ENCODE measurements at places on chromosomes 2 and 18. TPM values are rescaled to one million over a fixed set of nuclear protein-coding genes. Genes with fewer than 3 reads are reported as not detected.

CROCC2 gene
- not detected for total RNA-seq

SPIRE1 gene
- 31.7 TPM for total RNA-seq

ELOA2 gene
- total RNA-seq: not detected

ACOXL gene
- not detected for total RNA-seq

CFC1 gene
- not detected for total RNA-seq

SYT4 gene
- total RNA-seq: 1.2 TPM

TMEM17 gene
- total RNA-seq: 1.8 TPM

DARS1 gene
- 88.5 TPM for total RNA-seq

SERPINB4 gene
- total RNA-seq: not detected

UGT1A4 gene
- 1.6 TPM for total RNA-seq

C2orf72 gene
- total RNA-seq: 3.5 TPM

VSNL1 gene
- 20.6 TPM for total RNA-seq

ACKR3 gene
- 12.2 TPM for total RNA-seq

VIT gene
- 23.1 TPM for total RNA-seq

FBLN7 gene
- total RNA-seq: 9.5 TPM

Measured in tongue (tissue), 3 donors.